ENCODE measurements at places on chromosomes 12 and 14. TPM values are rescaled to one million over a fixed set of nuclear protein-coding genes. Genes with fewer than 3 reads are reported as not detected.

The ATP23 gene
- total RNA-seq: 5.9 TPM

The TMPRSS12 gene
- not detected for total RNA-seq

The ADAMTS20 gene
- not detected for total RNA-seq

GRCh38 chr12:80226576-80226975 lies 127.2 kb downstream of the OTOGL start:
- H3K36me3 ChIP-seq: no peaks in the 10 kb centered on the region
- H3K27ac ChIP-seq: peak overlapping the region; percentile 74
- peak; percentile 76 for DNase-seq
- no peak overlapping the region for H3K4me3 ChIP-seq

DNA sequence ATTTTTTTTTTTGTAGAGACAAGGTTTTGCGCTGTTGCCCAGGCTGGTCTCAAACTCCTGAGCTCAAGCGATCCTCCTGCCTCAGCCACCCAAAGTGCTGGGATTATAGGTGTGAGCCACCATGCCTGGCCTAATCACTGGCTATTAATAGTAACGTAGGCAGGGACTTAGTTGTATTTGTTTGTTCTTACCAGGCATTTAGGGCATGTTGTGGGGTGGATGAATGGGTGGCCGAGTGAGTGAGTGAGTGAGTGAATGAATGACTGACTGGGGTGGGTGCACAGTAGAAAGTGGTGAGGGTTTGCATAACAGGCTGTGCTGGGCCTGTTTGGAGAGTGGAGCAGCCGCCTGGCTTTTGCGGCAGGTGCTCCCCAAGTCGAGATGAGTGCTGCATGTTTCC lies 87.0 kb downstream of the FOXN4 start:
- H3K27ac ChIP-seq: no peak overlapping the region
- H3K4me1 ChIP-seq: no peaks in the 10 kb centered on the region
- no peaks in the 10 kb centered on the region for H3K27me3 ChIP-seq
- DNase-seq: no peak

DNA sequence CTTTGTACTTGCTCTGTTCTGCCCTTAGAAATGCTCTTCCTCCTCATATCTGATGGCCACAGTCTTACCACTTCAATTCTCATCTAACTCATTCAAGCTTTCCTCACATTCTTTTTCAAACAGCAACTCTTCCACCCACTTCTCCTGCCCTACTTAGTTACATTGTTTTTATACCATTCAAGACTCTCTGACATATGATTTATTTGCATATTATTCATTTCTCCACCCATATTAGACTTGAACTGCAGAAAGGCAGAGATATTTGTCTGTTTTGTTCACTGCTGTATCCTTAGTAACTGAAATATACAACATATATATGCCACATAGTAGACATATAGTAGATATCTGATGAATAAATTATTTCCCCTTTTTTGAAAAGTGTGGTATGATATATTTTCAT lies 95.5 kb upstream of the DCN start:
- H3K4me3 ChIP-seq: no peak overlapping the region
- H3K36me3 ChIP-seq: no peaks in the 10 kb centered on the region
- peaks cover 2% of the 10 kb centered on the region for H3K4me1 ChIP-seq
- no peak overlapping the region for H3K27ac ChIP-seq
- H3K27me3 ChIP-seq: no peaks in the 10 kb centered on the region
- no peak for DNase-seq

The MANSC4 gene
- total RNA-seq: 0.65 TPM

- H3K4me3 ChIP-seq: no peak overlapping the region
- H3K27ac ChIP-seq: no peak overlapping the region
- no peaks in the 10 kb centered on the region for H3K36me3 ChIP-seq
- no peaks in the 10 kb centered on the region for H3K27me3 ChIP-seq
These were observed 21.2 kb upstream of the ELK3 start for GRCh38 chr12:96172981-96173380.

GRCh38 chr14:83816761-83817160 lies 1713.2 kb upstream of the FLRT2 start:
- H3K4me3 ChIP-seq: no peak overlapping the region
- no peaks in the 10 kb centered on the region for H3K36me3 ChIP-seq
- H3K27me3 ChIP-seq: no peaks in the 10 kb centered on the region
- peaks cover 21% of the 10 kb centered on the region for H3K4me1 ChIP-seq
- DNase-seq: peak; percentile 87
- peak overlapping the region; percentile 37 for H3K27ac ChIP-seq

The SLC8A3 gene
- not detected for total RNA-seq

- no peak for DNase-seq
- H3K27ac ChIP-seq: no peak overlapping the region
- H3K4me1 ChIP-seq: no peaks in the 10 kb centered on the region
These were observed 135.5 kb downstream of the CRADD start for GRCh38 chr12:93812626-93813025.

- H3K27ac ChIP-seq: peak overlapping the region; percentile 90
- H3K36me3 ChIP-seq: peaks cover 39% of the 10 kb centered on the region
- DNase-seq: no peak
- H3K27me3 ChIP-seq: no peaks in the 10 kb centered on the region
These were observed 11.4 kb downstream of the MMP14 start for GRCh38 chr14:22847661-22848341.

DNA sequence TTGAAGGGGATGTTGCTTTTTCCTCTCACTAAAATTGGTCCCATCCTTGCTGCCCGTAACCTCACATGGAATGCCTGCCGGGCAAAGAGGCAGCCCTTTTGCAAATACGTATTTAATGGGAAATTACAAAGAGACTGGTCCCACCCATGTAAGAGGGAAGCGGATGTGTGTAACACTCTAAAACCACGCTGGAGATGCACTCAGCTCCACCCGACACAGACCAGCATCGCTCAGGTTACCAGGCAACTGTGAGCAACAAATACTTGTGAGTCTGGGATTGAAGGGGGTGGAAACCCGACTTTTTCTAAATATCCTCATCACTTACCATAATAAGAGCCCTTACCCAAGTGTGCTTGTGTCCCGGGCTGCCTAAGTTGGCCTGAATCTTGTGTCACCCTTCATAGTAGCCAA lies 47.7 kb downstream of the ELK3 start:
- H3K4me1 ChIP-seq: peaks cover 67% of the 10 kb centered on the region
- peaks cover 39% of the 10 kb centered on the region for H3K36me3 ChIP-seq
- no peaks in the 10 kb centered on the region for H3K27me3 ChIP-seq
- H3K27ac ChIP-seq: peak overlapping the region; percentile 64
- H3K4me3 ChIP-seq: no peak overlapping the region
- peak; percentile 52 for DNase-seq

- no peak overlapping the region for H3K27ac ChIP-seq
- peaks cover 12% of the 10 kb centered on the region for H3K27me3 ChIP-seq
- DNase-seq: no peak
- H3K4me3 ChIP-seq: no peak overlapping the region
- peaks cover 7% of the 10 kb centered on the region for H3K4me1 ChIP-seq
These were observed 96.3 kb upstream of the EVL start for GRCh38 chr14:99968941-99969340.

GRCh38 chr12:103802586-103802886 lies 38.5 kb downstream of the NT5DC3 start:
- no peaks in the 10 kb centered on the region for H3K27me3 ChIP-seq
- peaks cover 44% of the 10 kb centered on the region for H3K4me1 ChIP-seq
- H3K36me3 ChIP-seq: no peaks in the 10 kb centered on the region
- no peak overlapping the region for H3K4me3 ChIP-seq
- no peak for DNase-seq

The RIMKLB gene
- 92.6 TPM for total RNA-seq

DNA sequence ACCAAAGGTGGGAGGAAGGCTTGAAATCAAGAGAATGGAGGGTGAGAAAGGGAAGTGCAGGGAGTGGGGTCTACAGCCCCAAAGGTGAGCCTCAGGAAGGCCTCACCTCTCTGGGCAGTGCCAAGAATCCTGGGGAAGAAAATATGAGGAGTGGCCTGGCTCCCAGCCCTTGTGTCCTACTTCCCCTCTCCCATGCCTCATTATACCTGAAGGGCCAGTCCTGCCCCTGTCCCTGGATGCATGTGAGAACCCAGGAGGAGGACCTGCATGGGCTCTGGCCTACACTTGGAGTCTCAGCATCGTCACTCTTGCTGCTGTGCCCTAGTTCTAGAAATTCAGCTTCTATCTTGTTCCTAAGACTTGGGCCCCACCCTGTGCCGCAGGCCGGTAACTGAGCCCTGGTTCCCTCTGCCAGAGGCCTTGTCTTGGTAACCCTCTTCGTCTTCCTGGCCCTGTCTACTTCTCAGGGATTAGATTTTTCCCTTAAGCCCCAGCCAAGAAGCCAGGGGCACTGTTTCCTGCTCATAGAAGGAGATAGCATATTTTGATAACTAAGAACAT lies 10.9 kb upstream of the MYH7 start:
- no peak overlapping the region for H3K4me3 ChIP-seq
- H3K36me3 ChIP-seq: no peaks in the 10 kb centered on the region
- H3K27ac ChIP-seq: no peak overlapping the region

GRCh38 chr14:93033983-93034670 lies 81.6 kb downstream of the ITPK1 start:
- H3K4me3 ChIP-seq: no peak overlapping the region
- H3K4me1 ChIP-seq: peaks cover 17% of the 10 kb centered on the region
- no peaks in the 10 kb centered on the region for H3K36me3 ChIP-seq
- no peak for DNase-seq

- no peak overlapping the region for H3K4me3 ChIP-seq
- no peaks in the 10 kb centered on the region for H3K27me3 ChIP-seq
- H3K36me3 ChIP-seq: no peaks in the 10 kb centered on the region
- DNase-seq: peak; percentile 75
- no peak overlapping the region for H3K27ac ChIP-seq
These were observed 50.8 kb upstream of the ZFP36L1 start for GRCh38 chr14:68843471-68844209.

- no peak overlapping the region for H3K27ac ChIP-seq
- no peak for DNase-seq
- no peaks in the 10 kb centered on the region for H3K4me1 ChIP-seq
- H3K27me3 ChIP-seq: no peaks in the 10 kb centered on the region
These were observed 157.6 kb downstream of the PAH start for GRCh38 chr12:102759466-102759865.

The MIP gene
- not detected for total RNA-seq

DNA sequence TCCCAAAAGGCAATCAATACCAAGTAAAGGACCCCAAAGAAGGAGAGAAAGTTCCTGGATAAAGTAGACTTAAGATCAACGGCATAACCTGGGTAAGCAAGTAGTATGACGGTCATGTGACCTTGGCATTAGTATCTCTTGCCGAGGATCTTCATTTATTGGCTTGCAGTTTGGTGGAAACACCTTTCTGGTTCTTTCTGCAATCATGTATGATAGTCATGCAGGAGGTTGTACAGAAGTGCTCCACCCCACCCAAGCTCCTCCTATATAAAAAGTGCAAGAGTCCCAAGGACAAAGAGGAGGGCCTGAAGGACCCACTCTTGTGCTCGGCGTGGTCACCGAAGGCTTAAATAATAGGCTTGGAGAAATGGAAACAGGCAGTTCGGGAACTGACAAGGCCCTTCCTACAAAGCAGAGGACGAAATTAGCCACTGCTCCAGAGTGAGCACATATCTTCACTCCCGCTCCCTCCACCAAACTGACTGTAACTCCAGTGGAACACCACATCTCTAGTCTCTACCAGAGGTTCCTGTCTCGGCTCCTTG lies 750 bp downstream of the CS start:
- H3K27ac ChIP-seq: peak overlapping the region; percentile 49
- DNase-seq: no peak
- H3K27me3 ChIP-seq: no peaks in the 10 kb centered on the region
- peaks cover 26% of the 10 kb centered on the region for H3K4me1 ChIP-seq

DNA sequence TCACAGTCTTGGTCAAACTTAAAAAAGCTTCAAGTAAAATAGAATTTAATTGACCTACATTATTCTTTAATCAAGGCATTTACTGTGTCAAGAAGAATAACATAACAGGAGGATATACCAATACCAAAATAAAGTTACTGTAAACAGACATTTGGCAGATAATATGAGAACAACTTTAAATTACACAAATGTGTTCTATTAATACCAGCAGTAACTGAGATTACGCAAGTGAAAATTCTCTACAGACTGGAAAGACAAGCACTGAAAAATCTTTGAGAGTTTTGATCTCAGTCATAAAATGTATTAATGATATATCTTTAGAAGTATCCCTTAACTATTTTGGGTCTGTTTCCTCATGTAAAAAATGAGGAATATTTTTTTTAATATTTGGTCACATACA lies 169.2 kb upstream of the SOX5 start:
- H3K4me1 ChIP-seq: no peaks in the 10 kb centered on the region
- H3K27ac ChIP-seq: no peak overlapping the region
- no peak for DNase-seq
- no peak overlapping the region for H3K4me3 ChIP-seq

- no peak overlapping the region for H3K4me3 ChIP-seq
- no peak for DNase-seq
- H3K27me3 ChIP-seq: peaks cover 2% of the 10 kb centered on the region
These were observed 25.6 kb upstream of the MBIP start for GRCh38 chr14:36346052-36346451.

The ANKRD33 gene
- total RNA-seq: 0.95 TPM

- peaks cover 69% of the 10 kb centered on the region for H3K27me3 ChIP-seq
- no peak overlapping the region for H3K27ac ChIP-seq
- peaks cover 5% of the 10 kb centered on the region for H3K4me1 ChIP-seq
- no peak for DNase-seq
- no peaks in the 10 kb centered on the region for H3K36me3 ChIP-seq
- no peak overlapping the region for H3K4me3 ChIP-seq
These were observed 4.5 kb downstream of the FOXA1 start for GRCh38 chr14:37590428-37591139.

- H3K27me3 ChIP-seq: no peaks in the 10 kb centered on the region
- H3K36me3 ChIP-seq: no peaks in the 10 kb centered on the region
- H3K4me1 ChIP-seq: no peaks in the 10 kb centered on the region
- H3K4me3 ChIP-seq: no peak overlapping the region
- H3K27ac ChIP-seq: no peak overlapping the region
- no peak for DNase-seq
These were observed 94.3 kb upstream of the PDE3A start for GRCh38 chr12:20274008-20274407.

The B4GALNT3 gene
- not detected for total RNA-seq

DNA sequence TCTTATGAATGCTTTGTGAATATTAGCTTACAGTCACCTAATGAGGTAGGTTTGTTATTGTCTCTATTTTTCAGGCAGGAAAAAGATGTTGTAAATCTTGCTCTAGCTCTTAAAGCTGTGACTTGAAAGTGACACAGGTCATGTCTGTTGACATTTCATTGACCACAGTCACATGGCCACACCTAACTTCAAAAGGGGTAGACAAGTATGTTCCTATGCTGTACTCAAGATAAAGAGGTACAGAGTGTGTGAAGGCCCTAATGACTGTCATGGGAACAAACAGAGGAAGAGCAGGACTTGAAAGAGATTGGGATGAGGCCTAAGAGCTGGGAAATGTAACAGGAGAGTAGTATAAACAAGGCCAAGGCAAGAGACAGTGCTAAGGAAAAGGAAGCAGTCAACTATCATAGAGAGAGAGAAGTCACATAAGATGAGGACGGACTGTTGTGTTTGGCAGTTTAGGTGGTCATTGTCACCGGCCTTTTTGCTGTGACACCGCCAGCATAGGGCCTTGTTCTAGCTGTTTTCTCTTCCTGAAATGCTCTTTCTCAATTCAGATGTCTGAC lies 181.0 kb downstream of the CFAP54 start:
- no peaks in the 10 kb centered on the region for H3K27me3 ChIP-seq
- DNase-seq: no peak
- H3K4me3 ChIP-seq: no peak overlapping the region
- no peak overlapping the region for H3K27ac ChIP-seq
- no peaks in the 10 kb centered on the region for H3K36me3 ChIP-seq

GRCh38 chr12:124125203-124125871 lies 152.3 kb downstream of the ZNF664 start:
- H3K27ac ChIP-seq: no peak overlapping the region
- no peak overlapping the region for H3K4me3 ChIP-seq
- DNase-seq: no peak
- H3K27me3 ChIP-seq: no peaks in the 10 kb centered on the region
